ENCODE measurements at places on chromosomes 11 and 22.

GRCh38 chr22:20751185-20751851, 22.6 kb upstream of the SERPIND1 start:
- DNase-seq: no peak

GRCh38 chr11:69541001-69541285, 59.5 kb downstream of the LINC01488 start:
- DNase-seq: no peak

DNA sequence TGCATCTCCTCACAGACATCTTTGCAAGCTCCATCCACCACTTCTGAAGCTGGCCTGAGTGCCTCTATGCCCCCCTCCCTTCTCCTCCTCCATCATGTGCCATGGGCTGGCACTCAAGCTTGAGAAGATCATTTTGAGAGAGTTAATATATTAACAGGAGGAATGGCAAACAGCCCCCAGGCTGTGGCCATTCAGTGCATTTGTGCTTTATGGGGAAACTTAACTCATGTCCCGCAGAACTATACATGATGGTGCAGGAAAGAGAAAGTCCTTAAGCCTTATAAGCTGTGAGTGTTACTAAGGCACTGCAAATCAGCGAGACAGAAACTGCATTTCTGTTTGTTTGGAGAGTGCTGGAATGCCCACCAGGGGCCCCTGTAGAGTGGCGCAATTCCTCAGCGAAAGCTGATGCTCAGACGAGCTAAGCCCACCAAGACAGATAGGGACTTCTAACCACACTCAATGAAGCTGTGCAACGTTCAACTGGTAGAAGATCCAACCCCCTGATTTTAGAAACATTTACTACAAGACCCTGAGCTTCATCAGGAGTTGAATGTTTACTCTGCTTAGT, 26.8 kb upstream of the PHLDA2 start:
- DNase-seq: no peak

DNA sequence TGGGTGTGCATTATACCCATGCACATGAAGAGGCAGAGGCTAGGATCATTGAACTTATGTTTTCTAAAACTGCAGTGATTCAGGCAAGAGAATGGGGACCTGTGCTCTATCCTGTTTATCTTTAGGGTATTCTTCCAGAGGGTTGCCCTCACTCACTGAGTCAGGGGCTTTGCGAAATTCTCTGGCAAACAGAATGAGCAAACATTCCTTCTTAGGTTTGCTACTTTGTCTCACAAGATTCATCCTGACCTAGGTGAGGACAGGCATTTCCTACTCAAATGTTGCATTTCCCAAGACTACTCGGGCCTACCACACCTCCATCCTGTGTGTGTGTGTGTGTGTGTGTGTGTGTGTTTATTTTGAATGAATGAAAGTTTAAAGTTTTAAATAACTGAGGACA, 2.7 kb upstream of the EIF3M start:
- no peak for DNase-seq

DNA sequence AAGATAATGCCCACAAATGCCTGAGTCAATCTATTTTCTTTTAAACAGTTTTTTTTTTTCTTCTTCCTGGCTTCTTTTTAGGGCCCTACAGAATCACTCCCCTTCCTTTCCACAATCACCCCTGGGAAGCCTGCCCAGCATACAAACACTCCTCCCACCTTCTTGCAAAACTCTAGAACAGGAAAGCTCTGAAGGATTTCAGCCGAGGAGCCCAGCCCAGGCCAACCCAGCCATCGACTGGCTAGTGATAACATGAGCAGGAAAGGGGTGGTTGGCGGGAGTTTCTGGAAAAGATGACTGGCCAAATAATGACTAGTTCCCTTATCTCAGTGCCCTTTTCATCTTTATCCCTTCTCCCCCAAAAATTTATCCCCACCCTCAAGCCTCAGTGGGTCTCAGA, 68.2 kb downstream of the USP35 start:
- peak; percentile 41 for DNase-seq

DNA sequence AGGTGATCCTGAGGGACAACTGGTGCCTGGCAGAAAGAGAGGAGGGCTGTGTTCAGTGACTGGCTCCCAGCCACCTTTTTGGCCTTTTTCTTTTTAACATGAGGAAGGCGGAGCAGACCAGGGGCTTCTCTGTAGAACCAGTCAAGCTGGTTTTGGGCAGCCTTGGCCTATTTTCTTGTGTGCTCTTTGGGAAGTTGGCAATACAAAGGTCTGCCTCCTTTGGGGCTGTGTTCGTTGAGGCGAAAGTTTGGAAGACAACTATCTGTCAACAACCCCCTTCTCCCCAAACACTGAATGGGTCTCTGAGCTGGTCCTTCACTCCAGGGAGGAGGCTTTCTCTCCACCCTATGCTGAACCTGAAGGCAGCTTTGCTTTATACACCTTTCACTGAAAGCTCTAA, 8.5 kb downstream of the MARK2 start:
- DNase-seq: peak; percentile 40

- DNase-seq: peak; percentile 85
These were observed 4.8 kb upstream of the POU2F3 start for GRCh38 chr11:120235024-120235628.

GRCh38 chr11:67353317-67354074, at the start of gene POLD4:
Gene POLD4 (minus strand): TSS chr11:67353546. CDS start chr11:67353399, 147 bp downstream.
- DNase-seq: peak; percentile 96

GRCh38 chr22:33854724-33855123, 65.6 kb downstream of the LARGE1 start:
- DNase-seq: no peak

DNA sequence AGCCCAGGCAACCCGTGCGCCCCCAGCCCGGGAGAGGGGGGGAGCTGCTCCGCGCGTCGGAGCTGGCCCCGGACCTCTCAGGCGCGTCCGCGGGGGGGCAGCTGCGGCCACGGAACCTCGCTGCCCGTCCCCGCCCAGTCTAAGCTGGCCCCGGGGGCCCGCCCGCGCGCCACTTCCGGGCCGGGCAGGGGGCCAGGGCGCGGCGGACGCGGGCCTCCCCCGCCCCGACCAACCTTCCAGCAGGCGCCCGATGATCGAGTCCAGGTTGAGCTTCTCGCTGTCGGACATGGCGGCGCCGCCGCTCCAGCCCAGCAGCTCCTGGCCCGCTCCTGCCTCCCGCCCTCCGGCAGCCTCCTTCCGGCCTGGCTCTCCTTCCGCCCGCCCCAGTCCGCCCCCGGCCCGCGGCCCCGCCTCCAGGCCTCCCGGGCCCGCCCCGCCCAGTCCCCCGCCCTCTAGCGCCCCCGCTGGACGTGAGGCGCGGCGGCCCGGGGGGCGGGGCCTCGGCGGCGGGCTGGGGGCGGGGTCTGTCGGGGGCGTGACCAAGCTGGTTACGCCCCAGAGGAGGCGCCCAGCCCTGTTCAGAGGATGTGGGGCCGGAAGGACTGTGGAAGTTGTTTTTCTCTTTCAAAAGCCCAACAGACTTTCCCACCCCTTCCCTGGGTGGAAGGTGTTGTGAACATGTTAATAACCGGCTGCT, at the start of gene PPP1CA:
Gene PPP1CA (minus strand): TSS at position 364 of the 697 bp plus-strand sequence. CDS start 76 bp downstream, at position 288.
- peak; percentile 88 for DNase-seq

DNA sequence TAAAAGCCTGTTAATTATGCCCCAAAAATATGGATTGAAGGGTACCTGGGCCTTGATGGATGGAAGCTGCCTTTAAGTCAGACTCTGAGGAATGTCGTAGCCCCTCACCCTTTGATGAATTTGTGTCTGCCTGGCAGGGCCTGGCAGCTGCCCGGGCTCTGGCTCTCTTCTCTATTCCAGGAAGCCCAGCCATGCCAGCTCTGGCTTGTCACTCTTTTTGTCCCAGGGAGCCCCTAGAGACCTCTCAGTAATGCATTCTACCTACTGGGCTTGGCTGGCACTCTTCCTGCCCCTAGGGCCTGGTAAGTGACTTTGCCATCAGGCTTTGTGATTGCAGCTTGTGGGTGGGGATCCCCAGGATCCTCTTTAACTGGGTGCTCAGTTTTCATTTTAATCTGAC, 103.8 kb downstream of the GRIK4 start:
- DNase-seq: no peak
